Natural killer cell (primary cell): ENCODE measurements at places on chromosomes 6 and 20. TPM values are rescaled to one million over a fixed set of nuclear protein-coding genes. Genes with fewer than 3 reads are reported as not detected.

DNA sequence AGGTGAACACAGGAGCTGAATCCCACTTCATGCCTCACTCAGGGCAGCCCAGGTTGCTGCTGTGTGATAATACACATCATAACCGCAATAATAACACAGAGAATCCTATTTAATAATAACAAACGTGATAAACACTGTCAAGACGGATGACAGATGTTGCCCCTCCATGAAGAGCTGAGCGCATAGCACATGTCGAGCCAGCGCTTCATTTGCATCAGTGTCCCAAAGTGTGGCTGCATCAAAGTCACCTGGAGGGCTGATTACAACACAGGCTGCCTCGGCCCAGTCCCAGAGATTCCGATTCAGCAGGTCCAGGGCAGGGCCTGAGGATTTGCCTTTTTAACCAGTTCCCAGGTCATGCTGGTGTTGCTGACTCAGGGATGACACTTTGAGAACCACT is 198.5 kb downstream of the QKI start:
- DNase-seq, result no peak

DNA sequence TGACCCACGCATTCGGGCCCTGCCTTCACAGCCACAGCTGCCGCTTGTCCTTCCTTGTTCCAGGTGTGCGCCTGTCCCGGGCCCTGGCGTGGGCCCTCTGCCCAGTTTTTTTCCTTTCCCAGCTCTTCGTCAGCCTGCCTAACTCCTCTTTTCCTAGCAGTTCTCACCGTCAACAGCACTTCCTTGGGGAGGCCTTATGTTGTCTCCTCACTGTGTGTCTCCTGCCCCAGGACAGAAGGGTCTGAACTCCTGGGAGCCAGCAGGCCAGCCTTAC is 71.8 kb downstream of the CDS2 start:
- no peak for DNase-seq

GRCh38 chr6:12138936-12139335 is 126.8 kb downstream of the HIVEP1 start:
- no peak for DNase-seq

DNA sequence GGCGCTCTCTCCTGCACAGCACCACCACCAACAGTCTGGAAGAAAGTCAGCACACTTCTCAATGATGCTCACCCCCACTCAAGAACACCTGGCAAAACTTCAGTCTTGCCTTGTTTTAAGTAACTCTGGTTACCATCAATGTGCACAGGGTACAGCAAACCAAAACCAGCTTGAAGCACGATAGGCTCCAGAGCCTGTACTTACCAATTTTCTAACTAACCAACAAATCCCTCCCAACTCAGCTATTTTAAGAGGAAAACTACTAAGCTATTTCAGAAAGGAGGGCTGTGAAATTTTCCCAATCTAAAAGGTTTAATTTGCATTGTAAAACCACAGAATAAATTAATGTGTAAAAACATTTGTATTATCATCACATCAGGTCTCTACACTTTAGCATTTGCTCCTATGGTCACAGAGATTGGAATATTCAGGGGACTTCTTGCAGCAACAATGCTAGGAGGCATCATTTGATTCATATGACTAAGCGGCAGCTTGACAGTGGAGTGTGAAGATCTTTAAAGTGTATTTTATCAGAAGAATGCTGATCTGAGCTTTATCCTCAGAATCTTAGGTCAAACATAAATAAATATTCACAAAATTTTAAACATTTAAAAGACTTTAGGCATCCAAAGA is 82.8 kb downstream of the RALGAPA2 start:
- DNase-seq, result no peak

The FAXC gene
- total RNA-seq, result not detected
